ENCODE measurements at places on chromosomes 13 and 19.
A peak's percentile ranks its signal among the peaks of the same experiment; 100 is the strongest.

GRCh38 chr13:75934889-75935288 is 298.8 kb downstream of the LMO7 start:
- no peak for DNase-seq
- no peaks in the 10 kb centered on the region for H3K36me3 ChIP-seq
- no peak overlapping the region for H3K27ac ChIP-seq
- H3K4me3 ChIP-seq, result no peak overlapping the region
- H3K4me1 ChIP-seq, result no peaks in the 10 kb centered on the region
- no peaks in the 10 kb centered on the region for H3K27me3 ChIP-seq

DNA sequence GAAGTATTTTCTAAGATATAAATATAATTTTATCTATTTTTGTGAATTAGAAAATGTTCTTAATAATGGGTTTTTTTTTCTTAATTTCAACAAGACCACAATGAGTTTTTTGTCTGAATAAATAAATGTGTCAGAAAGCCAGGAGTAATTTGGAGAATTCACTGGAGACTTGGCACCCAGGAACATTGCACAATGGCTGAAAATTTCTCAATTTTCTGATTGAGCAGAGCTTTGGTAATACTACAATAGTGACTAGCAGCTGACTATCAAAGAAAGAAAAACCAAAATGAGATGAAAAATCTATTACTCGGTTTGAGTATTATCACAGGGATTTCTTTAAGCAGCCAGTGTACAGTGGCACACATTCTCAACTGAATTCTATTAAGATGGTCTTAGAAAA is 394.4 kb upstream of the PCDH20 start:
- H3K4me1 ChIP-seq, result no peaks in the 10 kb centered on the region
- H3K36me3 ChIP-seq, result no peaks in the 10 kb centered on the region
- H3K4me3 ChIP-seq, result no peak overlapping the region
- H3K27ac ChIP-seq, result no peak overlapping the region

DNA sequence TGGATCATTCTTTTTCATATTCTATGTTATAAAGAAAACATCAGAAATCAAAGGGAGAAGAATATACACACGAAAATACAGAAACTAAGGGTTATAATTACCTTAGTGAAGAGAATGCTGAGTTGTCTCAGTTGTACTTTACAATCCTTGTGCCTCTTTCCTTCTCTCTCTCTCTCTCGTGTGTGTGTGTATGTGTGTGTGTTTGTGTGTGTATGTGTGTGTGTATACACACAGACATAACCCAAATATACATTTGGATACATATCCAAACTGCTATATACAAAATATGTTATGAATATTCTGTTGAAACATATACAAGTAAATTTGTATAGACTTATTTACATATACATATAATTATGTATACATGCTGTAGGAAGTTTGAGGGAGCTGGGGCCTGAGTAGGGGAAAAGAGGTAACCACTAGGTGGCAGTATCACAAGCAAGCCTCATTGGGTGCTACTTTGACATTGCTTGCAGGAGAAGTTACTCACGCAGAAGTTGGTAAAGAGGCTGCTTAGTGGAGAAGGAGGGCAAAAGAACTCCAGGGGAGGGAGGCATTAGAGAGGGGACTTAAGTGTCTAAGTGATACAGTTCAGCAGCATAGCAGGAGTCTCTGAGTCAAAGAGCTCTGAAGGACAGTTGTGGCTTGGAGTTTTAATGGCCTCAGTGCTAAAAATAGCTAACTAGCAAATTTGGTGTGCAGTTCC is 465.1 kb upstream of the PCDH20 start:
- no peak for DNase-seq
- H3K4me1 ChIP-seq, result no peaks in the 10 kb centered on the region
- H3K4me3 ChIP-seq, result no peak overlapping the region
- no peaks in the 10 kb centered on the region for H3K27me3 ChIP-seq
- no peak overlapping the region for H3K27ac ChIP-seq

DNA sequence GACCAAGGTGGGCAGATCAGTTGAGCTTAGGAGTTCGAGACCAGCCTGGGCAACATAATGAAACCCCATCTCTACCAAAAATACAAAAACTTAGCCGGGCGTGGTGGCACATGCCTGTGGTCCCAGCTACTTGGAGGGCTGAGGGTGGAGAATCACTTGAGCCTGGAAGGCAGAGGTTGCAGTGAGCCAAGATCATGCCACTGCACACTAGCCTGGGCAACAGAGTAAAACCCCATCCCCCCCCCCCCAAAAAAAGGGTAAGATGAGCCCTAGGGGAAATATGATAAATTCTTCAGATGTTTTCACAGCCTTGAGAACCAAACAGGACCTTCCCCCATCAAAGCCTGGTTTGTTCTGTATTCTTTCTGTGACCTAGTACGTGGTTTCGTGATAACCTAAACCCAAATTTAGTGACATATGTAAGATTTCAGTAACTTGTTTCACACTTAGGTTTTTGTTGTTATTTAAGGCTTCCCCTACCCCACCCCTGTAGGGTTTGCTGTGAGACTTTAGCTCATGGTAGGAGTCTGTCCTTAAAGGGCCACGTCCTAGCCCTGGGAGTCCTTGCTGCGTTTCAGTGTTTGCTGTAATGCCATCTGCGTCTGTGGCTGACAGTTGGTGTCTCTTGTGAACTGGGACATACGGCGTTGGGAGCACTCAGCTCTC is 49.6 kb downstream of the MYO9B start:
- peaks cover 19% of the 10 kb centered on the region for H3K4me1 ChIP-seq
- peaks cover 4% of the 10 kb centered on the region for H3K36me3 ChIP-seq
- no peaks in the 10 kb centered on the region for H3K27me3 ChIP-seq
- H3K4me3 ChIP-seq, result peak overlapping the region; percentile 41
- DNase-seq, result peak; percentile 6

DNA sequence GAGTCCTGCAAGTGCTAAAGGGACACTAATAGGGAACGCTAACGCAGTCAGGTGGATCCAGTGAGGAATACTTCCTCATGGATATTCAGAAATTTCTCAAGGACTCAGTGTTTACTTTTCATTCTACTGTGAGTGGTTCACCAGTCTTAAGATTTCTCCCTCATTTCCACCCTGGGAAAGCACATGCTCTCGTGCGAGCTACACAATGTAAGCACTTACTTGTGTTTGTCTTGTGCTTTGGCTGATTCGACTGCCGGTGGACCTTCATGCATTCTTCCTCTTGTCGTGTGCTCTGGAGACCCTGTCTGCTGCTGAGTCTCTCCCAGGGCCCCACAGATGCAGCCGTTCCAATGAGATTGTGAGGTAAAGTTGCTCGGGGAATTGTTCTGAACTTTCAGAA is 180.1 kb downstream of the NUFIP1 start:
- no peaks in the 10 kb centered on the region for H3K4me1 ChIP-seq
- H3K27ac ChIP-seq, result no peak overlapping the region
- H3K4me3 ChIP-seq, result no peak overlapping the region
- no peaks in the 10 kb centered on the region for H3K27me3 ChIP-seq
- H3K36me3 ChIP-seq, result no peaks in the 10 kb centered on the region

DNA sequence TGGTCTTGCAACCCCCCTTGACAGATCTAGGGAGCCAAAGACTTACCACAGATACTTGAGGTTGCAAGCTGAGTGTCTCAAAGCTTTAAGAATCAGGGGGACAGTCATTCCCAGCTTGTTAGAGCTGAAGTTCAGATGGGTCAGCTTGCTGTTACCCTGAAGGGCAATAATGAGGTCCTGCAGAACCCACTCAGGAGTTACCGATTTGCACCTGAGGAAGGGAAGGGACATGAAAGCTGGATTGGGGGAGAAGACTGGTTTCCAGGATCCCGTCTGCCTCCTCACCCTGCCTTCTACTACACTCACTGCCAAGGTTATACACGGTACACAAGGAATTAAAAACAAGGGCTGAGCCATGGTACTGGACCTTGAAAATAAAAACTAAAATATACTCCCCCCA is 24.4 kb downstream of the NLRP13 start:
- H3K4me3 ChIP-seq, result no peak overlapping the region
- H3K27me3 ChIP-seq, result no peaks in the 10 kb centered on the region
- no peaks in the 10 kb centered on the region for H3K36me3 ChIP-seq

DNA sequence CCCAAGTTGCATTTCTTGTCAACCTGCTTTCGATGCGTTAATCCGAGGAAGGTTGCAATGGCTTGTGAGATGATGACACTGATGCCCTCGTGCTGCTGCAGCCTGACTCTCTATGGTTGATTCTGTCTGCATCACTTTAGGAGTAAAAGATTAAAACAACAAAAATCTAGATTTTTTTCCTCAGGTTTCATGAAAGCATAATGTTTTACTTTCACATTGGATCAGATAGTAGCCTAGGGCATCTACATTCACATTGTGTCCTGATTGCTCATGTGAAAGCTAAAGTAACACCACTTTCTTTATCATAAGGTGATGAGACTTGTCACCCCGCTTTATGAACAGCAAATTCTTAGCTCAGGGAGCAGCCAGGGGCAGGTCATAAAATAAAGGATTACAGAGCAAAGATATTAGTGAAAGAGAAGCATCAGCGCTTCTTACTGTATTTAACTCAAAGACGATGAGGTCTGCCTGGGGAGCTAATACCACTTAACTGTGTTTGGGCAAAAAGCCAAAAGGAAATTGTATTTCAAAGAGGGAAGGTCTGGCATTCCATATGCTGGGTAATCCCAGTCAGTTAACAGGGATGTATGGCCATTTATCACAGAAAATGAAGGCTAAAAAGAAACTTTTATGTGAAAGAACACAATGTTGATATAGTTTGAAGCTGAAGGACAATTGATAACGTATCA is 270.5 kb downstream of the GPC6 start:
- H3K36me3 ChIP-seq, result no peaks in the 10 kb centered on the region
- DNase-seq, result no peak
- no peak overlapping the region for H3K27ac ChIP-seq
- H3K27me3 ChIP-seq, result no peaks in the 10 kb centered on the region
- no peak overlapping the region for H3K4me3 ChIP-seq

DNA sequence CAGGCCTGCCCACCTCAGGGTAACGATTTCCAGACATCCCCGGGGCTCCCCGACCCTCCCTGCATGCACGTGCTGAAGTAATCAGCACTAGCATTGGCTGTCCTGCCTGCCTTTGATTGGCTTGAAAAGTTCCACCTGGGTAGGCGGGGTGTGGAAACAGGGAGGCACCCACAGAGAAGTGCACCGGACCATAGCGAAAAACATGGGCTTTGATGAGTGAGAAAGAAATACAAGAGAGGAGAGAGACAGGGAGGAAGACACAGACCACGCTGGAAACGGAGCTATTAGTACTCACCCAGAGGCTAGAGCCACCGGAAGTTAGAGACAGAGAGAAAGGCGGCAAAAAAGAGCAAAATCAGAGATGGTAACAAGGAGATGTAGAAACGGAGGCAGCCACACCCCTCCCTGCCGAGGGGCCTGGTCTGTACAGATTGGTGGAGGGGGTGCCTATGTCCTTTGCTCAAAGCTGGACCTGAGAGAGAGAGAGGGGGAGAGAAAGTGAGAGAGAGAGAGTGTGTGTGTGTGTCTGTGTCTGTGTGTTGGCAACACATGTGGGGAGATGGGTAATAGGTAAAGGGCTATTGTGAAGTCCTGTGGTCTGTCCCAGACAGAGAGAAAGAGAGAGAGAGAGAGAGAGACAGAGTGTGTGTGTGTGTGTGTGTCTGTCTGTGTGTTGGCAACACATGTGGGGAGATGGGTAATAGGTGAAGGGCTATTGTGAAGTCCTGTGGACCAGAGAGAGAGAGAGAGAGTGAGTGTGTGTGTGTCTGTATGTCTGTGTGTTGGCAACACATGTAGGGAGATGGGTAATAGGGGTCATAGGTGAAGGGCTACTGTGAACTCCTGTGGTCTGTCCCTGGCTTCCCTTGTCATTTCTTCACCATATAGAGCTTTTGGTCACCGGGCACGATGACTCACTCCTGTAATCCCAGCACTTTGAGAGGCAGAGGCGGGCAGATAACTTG is 2.9 kb downstream of the CGB3 start:
- no peak overlapping the region for H3K27ac ChIP-seq
- H3K4me3 ChIP-seq, result no peak overlapping the region
- DNase-seq, result no peak
